ENCODE measurements at places on chromosomes 1 and 21.
A peak's percentile ranks its signal among the peaks of the same experiment; 100 is the strongest.

DNA sequence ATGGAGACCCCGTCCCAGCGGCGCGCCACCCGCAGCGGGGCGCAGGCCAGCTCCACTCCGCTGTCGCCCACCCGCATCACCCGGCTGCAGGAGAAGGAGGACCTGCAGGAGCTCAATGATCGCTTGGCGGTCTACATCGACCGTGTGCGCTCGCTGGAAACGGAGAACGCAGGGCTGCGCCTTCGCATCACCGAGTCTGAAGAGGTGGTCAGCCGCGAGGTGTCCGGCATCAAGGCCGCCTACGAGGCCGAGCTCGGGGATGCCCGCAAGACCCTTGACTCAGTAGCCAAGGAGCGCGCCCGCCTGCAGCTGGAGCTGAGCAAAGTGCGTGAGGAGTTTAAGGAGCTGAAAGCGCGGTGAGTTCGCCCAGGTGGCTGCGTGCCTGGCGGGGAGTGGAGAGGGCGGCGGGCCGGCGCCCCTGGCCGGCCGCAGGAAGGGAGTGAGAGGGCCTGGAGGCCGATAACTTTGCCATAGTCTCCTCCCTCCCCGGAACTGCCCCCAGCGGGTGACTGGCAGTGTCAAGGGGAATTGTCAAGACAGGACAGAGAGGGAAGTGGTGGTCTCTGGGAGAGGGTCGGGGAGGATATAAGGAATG is 505 bp downstream of the LMNA start:
- DNase-seq = no peak

GRCh38 chr1:47993416-47993740 is 3.8 kb downstream of the TRABD2B start:
- no peak for DNase-seq

DNA sequence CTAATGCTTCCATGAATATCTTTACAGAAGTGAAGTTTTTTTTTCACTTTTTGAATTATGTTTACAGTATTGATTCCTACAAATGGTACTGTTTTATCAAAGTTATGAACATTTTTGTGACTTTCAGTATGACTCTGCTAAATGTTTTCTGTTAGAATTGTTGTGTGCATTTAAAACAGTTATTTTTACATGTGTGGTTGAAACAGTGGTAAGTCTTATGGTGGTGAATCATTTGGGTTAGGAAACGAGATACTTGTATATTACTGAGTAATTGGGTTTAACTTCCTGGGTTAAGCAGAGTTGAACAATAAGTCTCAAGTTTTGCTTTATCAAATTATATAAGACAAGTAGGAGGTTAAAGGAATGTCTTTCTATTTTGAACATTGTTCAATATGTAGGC is 66.8 kb downstream of the VPS13D start:
- DNase-seq = no peak

DNA sequence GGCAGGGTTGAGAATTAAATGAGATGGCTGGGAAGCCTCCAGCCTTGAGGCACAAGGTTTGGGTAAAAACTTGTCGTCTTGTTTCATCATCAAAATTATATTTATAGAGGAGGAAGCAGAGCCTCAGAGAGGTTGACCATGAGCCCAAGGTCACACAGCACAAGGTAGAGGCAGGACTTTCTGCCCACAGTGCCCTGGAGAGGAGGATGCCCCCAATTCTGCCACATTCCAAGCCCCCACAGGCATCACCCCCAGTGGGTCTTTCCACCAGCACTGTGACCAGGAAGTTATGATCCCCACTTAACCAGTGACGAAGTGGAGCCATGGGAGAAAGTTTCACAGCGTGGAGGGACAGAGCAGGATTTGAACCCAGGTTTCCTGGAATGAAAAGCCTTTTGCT is 400.0 kb downstream of the MATN1 start:
- no peak for DNase-seq

DNA sequence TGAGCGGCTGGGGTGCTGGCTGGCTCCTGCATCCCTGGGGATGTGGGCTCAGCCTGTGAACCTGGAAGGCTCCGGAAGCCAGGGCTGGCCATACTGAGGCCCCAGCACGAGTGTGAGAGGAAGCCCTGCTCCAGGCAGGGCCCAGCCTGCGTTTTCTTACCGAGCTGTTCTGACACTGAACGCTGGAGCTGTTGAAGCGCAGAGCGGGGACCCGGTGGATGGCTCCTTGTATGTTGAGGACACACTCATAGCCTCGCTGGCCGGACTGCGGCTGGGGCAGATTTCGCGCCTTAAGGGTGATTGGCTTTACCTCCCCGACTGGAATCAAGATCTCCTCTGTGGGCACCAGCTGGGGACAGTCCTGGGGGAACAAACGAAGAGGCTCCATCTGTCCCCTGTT is 160.0 kb downstream of the PLXNA2 start:
- DNase-seq = no peak

- DNase-seq = no peak
Observed at GRCh38 chr1:8382608-8383505, 64.9 kb downstream of the SLC45A1 start.

GRCh38 chr1:209876078-209876800 is 48.5 kb downstream of the UTP25 start:
- DNase-seq = no peak

DNA sequence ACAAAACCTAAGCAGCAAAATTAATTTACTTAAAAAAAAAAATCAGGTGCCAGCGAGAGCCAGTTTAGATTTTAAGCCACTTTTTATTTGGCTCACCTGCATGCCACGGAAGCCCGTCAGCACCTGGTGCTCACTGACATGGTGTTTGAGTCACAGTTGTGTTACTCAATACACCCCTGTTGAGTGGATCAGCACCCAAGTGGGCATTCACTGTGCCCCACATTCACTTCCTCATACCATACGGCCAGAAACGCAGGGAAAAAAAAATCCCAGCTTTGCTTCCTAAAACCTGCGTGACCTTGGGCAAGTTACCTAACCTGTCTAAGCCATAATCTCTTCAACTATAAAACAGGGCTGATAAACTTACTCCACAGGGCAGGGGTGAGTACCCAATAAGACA is 42.8 kb upstream of the SIM2 start:
- DNase-seq = no peak

GRCh38 chr1:32099426-32099825 is 8.4 kb upstream of the KPNA6 start:
- DNase-seq = no peak

DNA sequence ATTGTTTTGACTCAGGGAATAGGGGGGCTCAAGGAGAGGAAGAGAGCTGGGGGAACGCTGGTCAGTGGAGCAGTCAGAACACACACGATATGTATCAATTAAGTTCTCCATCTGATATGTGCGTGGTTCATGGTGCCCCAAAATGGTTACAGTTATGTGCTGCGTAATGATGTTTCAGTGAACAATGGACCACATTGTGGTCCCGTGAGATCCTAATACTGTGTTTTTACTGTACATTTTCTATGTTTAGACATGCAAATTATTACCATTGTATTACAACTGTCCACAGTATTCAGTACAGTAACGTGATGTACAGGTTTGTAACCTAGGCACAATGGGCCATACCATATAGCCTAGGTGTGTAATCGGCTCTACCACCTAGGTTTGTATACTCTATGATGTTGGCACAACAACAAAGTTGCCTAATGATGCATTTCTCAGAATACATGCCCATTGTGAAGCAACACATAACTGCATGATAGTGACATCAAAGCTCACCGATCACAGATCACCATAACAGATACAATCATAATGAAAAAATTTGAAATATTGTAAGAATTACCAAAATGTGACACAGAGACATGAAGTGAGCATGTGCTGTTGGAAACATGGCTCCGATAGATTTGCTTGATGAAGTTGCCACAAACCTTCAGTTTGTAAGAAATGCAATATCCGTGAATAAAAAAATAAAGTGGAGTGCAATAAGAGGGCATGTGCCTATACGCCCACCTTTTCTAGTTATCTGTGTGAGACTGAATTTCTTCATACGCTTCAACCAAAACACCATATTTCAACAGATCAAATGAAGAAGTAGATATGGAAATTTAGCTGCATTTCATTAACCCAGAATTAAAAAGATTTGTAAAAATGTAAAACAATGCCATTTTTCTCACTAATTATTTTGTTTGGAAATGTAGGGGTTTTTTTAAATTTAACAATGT is 14.8 kb upstream of the TMEM54 start:
- DNase-seq = no peak

DNA sequence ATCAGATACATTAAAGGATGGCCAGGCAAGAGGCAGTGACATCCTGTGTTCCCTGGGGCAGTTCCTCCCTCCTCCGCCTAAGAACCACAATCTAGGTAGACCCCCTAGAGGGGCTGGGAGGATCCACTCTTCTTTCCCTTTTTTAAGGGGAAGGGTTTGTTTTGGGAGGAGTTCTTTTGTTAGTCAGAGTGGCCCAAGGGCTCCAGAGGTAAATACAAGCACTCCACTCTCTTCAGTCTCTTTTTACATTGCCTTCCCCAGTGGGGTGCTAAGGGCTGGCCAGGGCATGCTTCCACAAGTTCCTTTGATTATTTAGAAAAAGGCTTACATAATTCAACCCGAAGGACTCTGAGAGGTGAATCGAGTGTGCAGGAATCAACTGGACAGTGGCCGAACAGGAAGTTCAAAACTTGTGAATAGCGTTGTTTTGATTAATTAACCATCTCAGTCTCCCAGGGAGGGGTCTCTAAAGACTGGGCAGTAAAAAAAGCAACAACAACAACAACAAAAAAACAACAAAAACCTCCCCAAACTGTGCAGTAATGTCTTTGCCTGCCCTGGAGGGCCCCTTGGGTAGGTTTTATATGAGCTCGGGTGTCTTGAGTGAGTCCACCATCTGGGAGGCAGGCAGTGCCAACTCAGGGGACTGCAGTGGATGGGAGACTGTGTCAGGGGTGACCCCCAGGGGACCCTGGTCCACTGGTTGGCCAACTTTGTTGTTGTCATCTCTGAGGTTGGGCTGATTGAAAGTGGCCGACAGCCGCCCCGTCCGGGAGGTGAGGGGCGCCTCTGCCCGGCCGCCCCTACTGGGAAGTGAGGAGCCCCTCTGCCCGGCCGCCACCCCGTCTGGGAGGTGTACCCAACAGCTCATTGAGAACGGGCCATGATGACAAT is 33.2 kb upstream of the ENO1 start:
- no peak for DNase-seq

DNA sequence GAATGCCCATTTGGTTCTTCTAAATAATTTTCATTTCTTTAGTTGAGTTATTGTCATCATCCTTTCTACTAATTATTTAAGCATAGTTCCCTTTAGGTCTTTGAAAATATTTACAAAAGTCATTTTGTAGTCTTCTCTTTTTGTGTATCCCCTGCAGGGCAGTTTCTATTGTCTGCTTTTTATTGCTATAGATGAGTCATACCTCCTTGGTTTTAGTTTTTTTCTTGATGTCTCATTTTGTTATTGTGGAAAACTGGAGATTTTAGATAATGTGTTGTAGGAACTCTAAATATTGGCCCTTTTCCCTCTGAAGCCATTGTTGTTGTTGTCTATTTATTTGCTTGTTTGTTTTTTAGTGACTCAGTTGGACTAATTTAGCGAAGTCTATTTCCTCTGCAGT is 387.9 kb downstream of the NUF2 start:
- DNase-seq = no peak

DNA sequence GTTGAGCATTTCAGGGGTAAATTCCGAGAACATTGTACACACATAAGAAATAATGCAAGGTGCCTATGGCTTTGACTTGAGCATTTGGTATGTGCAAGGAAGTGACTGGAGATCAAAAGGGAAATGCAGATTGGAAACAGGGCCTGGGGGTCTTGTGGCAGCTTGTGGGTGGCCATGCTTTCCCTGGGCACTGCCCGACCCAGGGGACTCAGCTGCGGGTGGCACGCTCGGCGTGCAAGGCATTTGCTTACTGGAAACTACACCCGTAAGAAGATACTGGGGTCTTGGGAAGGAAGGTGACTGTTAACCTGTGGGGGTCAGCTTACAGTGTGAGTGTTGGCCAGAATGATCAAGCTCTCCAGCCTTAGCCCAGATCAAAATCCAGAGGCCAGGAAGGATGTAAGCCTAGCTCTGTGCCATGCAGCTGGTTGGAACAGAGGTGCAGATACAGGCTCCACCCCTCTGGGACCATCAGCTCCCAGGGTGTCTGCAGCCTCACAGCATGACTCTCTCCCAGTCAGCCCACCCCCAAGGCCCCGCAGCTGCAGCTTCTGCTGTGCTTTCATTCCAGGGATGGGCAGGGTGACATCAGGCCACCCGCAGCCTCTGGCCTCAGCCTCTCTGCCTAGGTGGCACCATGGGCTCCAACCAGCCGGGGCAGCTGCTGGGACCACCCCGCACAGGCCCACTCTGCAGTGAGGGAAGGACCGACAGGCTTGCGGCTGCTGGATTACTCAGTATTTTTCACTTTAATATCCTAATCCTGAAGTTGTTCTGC is 55.1 kb downstream of the KIF26B start:
- DNase-seq = no peak

GRCh38 chr1:170461762-170462384 is 70.1 kb upstream of the GORAB start:
- no peak for DNase-seq

GRCh38 chr1:111369177-111369576 is 58.4 kb downstream of the OVGP1 start:
- DNase-seq = no peak

DNA sequence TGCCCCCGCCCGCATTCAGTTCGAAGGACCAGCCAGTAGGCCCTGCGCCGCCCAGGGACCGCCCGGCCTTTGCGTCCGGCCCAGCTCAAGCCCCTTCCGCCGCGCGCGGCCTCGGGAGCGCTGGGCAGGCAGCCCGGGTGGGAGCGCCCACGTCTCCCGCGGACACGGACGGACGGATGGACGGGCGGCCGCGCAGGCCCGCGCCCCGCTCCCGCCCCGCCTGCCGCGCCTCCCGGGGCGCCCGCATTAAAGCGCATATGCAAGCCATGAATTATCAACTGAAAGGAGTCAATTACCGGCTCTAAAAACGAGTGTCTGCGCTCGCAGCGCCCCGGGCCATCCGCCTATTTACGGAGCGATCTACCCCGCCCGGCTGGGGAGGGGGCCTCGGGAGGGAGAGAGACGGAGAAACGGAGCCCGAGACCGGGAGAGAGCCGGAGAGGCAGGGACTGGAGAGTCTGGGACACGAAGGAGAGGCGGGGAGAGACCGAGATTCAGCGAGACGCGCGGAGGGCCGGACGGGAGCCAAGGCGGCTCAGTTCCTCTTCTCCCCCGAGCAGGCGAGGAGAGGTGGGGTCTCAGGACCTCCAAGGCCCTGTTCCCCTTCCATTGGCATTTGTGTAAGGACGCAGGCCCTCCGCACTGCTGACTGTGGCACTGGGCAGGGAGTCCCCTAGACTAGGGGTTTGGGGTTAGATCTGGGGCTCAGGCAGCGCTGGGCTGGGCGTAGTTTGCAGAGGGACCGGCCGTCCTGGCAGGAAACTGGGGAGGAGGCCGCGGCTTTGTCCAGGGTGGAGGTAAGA is 41.3 kb upstream of the DMBX1 start:
- DNase-seq = no peak

DNA sequence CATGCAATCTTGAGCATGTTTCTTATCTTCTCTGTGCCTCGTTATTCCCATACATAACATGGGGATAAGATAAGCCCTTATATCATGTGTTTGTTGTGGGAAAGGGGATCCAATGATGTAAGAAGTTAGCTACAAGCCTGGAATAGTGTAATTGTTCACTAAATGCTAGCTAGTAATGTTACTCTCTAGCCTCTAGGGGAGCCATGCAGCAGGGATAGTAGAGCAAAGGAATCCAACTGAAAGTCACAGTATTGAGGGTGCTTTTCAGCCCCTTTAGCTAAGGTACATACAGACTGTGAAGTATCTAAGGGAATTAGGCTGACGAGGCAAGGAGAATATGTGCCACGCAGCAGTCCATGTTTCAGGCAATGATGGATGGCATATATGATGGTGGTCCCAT is 46.9 kb downstream of the IL23R start:
- DNase-seq = no peak

GRCh38 chr21:33127154-33127867 is 57.4 kb downstream of the OLIG1 start:
- peak; percentile 33 for DNase-seq

- DNase-seq = no peak
Observed at GRCh38 chr1:101613546-101613945, 376.7 kb downstream of the S1PR1 start.
